ENCODE measurements at places on chromosomes 11 and 22. TPM values are rescaled to one million over a fixed set of nuclear protein-coding genes. Genes with fewer than 3 reads are reported as not detected.

OR4A16 gene
- total RNA-seq: not detected

APOBEC3A gene
- 2.0 TPM for total RNA-seq

- H3K4me3 ChIP-seq: no peak overlapping the region
- no peak for DNase-seq
- no peak overlapping the region for H3K27ac ChIP-seq
Observed at GRCh38 chr11:119599864-119600541, 129.0 kb downstream of the NECTIN1 start.

DNA sequence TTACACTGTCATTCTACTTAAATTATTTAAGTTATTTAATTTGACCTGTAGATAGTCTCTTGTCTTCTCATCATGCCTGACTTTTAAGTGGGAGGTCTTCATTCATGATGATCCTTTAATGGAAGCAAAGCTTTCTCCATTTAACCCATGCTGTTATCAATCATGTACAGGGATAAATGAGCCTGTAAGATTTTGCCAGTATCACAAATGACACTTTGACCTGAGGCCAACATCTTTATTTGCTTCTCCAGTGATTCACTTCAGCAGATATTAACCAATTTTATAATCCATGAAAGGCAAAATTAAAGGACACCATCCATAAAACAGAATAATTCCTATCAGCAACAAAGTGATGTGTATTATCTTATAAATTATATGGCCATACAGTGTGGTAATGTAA lies 7.7 kb downstream of the CCDC73 start:
- H3K27ac ChIP-seq: no peak overlapping the region
- H3K4me1 ChIP-seq: no peaks in the 10 kb centered on the region
- no peaks in the 10 kb centered on the region for H3K27me3 ChIP-seq
- no peak for DNase-seq
- no peaks in the 10 kb centered on the region for H3K36me3 ChIP-seq

DNA sequence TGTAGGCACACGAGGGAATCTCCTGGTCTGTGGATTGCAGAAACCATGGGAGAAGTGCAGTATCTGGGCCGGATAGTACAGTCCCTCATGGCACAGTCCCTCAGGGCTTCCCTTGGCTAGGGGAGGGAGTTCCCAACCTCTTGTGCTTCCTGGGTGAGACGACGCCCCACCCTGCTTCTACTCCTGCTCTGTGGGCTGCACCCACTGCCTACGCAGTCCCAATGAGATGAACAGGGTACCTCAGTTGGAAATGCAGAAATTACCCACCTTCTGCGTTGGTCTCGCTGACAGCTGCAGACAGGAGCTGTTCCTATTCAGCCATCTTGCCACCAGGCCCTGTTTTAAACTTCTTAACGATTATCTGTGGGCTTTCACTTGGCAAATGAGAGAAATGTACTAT lies 157.2 kb upstream of the CARD18 start:
- H3K36me3 ChIP-seq: no peaks in the 10 kb centered on the region
- H3K4me1 ChIP-seq: no peaks in the 10 kb centered on the region
- H3K27me3 ChIP-seq: no peaks in the 10 kb centered on the region
- DNase-seq: no peak
- H3K4me3 ChIP-seq: no peak overlapping the region

- H3K4me3 ChIP-seq: peak overlapping the region; percentile 34
- peaks cover 11% of the 10 kb centered on the region for H3K4me1 ChIP-seq
- no peak overlapping the region for H3K27ac ChIP-seq
- DNase-seq: no peak
- no peaks in the 10 kb centered on the region for H3K27me3 ChIP-seq
Observed at GRCh38 chr22:24806663-24807001, 621 bp downstream of the SGSM1 start.

DNA sequence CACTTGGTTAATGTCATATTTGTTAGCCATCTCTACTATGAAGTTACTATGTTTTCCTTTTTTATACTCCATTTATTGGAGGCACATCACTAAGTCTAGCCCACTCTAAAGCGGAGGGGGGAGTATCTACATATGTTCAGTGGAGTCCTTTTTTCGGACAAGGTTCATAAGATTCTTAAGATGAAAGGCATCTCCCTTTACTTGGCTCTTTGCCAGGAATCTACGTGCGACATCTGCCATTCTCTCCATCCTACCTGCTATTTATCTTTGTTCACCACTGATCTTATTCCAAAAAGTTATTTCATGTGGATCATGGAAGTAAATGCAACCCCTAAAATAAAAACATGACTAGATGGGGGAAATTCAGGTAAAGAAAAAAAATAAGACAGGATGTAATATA lies 77.4 kb upstream of the YWHAH start:
- no peaks in the 10 kb centered on the region for H3K4me1 ChIP-seq
- H3K27ac ChIP-seq: no peak overlapping the region
- no peak for DNase-seq
- no peaks in the 10 kb centered on the region for H3K27me3 ChIP-seq

- H3K4me3 ChIP-seq: no peak overlapping the region
- no peak for DNase-seq
- no peaks in the 10 kb centered on the region for H3K36me3 ChIP-seq
- H3K4me1 ChIP-seq: no peaks in the 10 kb centered on the region
Observed at GRCh38 chr22:44734278-44734677, 18.1 kb upstream of the ARHGAP8 start.

DNA sequence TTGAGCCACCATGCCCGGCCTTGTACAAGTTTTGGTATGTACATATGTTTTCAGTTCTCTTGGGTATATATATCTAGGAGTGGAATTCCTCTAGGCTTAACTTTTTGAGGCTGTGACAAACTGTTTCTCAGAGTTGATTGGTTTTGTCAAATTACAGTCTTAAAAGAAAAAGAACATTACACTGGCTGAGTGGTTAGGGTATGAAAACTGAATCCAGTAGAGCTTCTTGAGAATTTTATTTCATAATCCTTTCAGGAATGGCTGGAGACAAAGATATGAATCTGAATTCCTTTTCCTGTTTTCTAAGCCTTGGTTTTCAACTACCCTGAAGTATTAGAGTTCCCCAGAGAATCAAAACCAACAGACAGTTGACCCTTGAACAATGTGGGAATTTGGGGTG lies 6.5 kb downstream of the METTL15 start:
- no peak overlapping the region for H3K4me3 ChIP-seq
- no peak for DNase-seq
- H3K27me3 ChIP-seq: no peaks in the 10 kb centered on the region
- H3K27ac ChIP-seq: no peak overlapping the region
- H3K4me1 ChIP-seq: no peaks in the 10 kb centered on the region
- H3K36me3 ChIP-seq: no peaks in the 10 kb centered on the region

DNA sequence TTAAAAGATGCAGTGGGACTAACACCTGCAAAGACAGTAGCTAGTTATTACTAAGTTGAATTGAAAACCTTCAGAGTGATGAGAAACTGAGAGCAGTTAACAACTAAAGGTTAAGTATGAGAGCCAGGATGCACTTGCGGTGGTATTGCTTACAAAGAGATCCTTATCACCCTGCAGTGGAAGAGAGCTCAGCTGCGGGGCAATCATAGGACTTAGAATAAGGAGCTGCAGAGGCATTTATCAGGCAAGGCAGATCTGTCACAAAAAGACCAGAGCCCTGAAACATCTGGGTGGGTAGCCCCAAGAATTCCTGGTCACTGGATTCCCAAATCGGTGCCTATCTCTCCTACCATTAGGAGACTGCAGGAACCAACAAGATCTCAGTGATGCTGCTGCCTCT lies 34.3 kb upstream of the CFAP300 start:
- no peaks in the 10 kb centered on the region for H3K36me3 ChIP-seq
- H3K4me1 ChIP-seq: no peaks in the 10 kb centered on the region
- H3K27me3 ChIP-seq: no peaks in the 10 kb centered on the region

GRCh38 chr11:30549565-30549964 lies 36.6 kb downstream of the MPPED2 start:
- H3K4me3 ChIP-seq: no peak overlapping the region
- no peaks in the 10 kb centered on the region for H3K27me3 ChIP-seq
- H3K27ac ChIP-seq: no peak overlapping the region
- no peaks in the 10 kb centered on the region for H3K36me3 ChIP-seq
- DNase-seq: no peak
- H3K4me1 ChIP-seq: no peaks in the 10 kb centered on the region

- no peak overlapping the region for H3K4me3 ChIP-seq
- no peaks in the 10 kb centered on the region for H3K27me3 ChIP-seq
- no peak for DNase-seq
- no peak overlapping the region for H3K27ac ChIP-seq
- H3K36me3 ChIP-seq: no peaks in the 10 kb centered on the region
Observed at GRCh38 chr22:46481386-46481785, 56.0 kb downstream of the CELSR1 start.

All from right lobe of liver (tissue), 6 donors.